ENCODE measurements at places on chromosomes 7 and 10.

- no peak for DNase-seq
Observed at GRCh38 chr7:111951052-111951451, 255.1 kb downstream of the DOCK4 start.

DNA sequence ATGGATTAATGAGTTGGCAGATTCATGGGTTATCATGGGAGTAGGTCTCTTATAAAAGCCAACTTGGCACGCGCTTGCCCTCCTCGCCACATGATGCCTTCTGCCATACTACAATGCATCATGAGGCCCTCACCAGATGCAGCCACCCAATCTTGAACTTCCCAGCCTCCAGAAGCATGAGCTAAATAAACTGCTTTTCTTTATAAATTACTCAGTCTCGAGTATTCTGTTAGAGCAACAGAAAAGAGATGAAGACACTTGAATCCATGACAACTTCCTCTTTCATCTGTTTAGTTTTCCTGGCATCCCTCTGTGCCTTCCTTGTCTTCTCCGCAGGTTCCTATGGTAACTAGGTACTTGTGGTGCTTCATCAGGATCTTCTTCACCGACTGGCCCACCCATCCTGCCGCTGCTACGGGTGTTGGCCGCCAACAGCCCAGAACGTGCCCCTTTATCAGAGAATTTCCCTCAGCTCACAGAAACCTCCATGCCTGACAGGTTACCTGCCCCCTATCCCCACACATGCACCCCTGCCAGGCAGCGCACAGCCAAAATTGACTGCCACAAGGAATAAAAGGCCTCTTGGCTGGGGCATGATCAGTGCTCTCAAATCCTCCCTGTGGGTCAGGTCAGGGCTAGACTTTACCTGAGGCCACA, 28.0 kb upstream of the PPIF start:
- no peak for DNase-seq

DNA sequence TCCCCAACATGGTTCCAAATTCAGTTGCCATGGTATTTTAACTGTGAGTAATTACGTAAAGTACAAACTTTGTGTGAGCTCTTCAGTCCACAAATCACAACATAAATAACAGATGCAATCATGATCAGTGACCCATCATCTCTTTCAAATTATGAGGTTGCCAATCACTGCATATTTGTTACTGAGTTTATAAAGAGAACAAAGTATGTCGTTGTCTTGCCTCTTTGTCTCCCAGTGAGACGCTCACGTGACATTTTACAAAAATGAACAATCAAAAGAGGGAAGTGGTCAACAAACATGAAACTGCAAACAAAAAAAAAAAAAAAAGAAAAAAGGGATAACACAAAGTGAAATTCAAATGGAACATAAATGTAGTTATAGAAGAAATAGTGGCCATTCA, 122.7 kb upstream of the PDSS1 start:
- DNase-seq, result no peak

DNA sequence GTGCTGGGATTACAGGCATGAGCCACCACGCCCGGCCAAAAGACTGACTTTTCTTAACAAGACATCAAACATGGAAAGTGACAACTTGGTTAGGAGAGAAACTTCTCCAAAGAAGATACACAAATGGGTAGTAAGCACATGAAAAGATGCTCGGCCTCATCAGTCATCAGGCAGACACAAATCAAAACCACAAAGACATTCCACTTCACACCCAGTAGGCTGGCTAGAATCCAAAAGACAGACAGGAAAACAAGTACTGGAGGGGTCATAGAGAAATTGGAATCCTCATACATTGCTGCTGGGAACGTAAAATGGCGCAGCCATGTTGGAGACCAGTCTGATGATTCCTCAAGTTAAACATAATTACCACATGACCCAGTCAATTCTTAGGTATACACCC, 16.4 kb downstream of the SEPHS1 start:
- no peak for DNase-seq

DNA sequence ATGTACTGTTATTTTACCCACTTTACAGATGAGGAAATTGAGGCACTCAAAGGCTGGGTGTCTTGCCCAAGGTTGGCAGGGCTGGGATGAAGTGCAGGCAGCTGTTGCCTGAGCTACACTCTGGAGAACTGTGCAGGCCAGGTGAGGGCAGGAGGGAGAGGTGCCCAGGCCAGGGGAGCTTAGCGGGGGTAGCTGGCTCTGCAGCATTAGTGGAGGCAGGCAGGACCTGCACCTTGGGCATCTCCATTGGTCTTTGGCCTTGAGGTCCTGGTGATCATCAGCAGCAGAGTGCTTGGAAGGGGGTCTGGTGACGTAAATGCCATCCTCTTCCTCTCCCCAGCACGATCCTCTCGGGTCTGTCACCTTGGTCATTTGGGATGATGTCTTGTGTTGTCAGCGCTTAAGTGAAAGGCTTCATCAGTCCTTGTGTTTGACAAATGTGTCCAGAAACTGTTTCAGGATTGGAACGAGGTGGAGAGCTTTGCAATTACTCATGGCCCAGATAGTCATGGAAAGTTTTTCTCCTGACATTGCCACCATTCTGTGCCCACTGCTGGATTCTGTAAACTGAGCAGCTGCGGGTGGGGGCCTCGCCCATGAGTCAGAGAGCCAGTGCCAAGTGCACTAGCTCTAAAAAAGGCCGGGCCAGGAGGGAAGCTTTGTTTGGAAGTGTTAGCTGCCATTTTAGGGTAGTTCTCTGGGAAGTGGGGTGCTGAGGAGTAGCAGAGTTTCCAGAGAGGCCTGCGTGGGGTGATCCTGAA, 47.6 kb downstream of the TSPAN15 start:
- DNase-seq, result no peak

- DNase-seq, result no peak
Observed at GRCh38 chr7:48429117-48429516, 257.9 kb downstream of the ABCA13 start.

DNA sequence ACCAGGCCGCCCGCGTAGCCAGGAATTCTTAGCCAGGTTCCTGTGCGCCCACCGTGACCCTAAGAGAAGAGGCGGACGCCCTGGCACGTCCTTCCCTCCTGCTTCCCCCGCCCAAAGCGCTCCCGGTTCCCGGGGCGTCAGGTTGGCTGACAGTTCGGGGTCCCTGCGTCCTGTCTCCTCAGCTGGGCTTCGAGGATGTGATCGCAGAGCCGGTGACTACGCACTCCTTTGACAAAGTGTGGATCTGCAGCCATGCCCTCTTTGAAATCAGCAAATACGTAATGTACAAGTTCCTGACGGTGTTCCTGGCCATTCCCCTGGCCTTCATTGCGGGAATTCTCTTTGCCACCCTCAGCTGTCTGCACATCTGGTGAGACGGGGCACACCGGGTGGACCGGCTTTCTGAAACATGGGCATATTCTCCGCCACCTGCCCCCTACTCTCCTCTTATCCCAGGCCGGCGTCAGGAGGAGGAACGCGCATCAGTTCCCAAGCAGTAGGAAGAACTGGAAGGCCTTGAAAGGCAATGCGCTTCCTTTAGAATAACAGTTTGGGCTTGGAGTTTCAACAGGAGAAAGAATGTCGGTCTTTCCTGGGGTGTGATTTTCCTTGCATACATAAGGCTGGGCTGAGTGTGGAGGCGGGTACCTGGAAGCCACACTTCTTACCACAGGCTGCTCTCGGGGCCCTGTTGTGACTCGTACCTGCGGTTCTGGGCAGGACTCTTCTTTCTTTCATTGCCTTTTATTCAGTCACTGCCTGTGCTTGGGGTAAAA, 728 bp downstream of the CAV2 start:
- no peak for DNase-seq

DNA sequence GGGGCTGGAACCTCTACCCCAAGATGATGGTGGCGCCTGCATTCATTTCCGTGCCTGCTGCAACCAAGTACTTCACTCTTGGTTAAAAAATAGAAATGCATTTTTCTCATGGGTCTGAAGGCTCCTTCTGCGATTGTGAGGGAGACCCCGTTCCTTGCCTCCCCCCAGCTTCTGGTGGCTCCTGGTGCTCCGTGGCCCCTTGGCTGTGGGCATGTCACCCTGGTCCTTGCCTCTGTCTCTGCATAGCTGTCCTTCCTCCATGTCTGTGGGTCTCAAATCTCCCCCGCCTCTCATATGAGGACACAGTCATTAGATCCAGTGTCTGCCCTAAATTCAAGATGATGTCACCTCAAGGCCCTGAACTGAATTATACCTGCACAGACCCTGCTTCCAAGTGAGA, 317.9 kb downstream of the TCERG1L start:
- no peak for DNase-seq

DNA sequence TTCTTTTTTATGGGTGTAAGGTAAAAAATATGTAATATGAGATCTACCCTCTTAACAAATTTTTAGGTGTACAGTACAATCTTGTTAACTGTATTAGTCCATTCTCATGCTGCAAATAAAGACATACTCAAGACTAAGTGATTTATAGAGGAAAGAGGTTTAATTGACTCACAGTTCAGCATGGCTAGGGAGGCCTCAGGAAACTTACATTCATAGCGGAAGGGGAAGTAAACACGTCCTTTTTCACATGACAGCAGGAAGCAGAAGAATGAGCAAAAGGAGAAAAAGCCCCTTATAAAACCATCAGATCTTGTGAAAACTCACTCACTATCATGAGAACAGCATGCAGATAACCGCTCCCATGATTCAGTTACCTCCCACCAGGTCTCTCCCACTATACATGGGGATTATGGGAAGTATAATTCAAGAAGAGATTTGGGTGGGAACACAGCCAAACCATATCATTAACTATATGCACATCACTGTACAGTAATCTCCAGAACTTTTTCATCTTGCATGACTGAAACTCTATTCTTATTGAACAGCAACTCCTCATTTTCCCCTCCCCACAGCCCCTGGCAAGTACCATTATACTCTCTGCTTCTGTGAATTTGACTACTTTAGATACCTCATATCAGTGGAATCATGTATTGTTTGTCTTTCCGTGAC, 127.4 kb downstream of the WNT2 start:
- no peak for DNase-seq

DNA sequence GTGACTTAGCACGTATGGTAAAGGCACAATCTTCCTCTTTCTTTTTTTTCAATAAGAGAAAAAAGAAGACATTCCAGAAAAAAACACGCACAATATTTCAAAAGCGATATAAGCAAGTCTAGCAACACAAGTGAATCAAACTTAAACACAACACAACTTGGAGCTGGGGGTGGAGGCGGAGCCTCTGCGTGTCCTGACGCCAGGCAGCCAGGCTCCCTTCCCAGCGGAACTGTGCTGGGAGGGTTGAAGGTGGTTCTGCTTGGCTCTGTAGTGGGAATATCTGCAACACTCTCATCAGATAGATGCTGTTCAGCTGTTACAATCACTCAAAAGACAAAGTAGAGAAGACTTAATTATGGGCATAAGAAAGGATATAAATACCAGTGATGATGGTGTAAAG, 211.4 kb downstream of the WDR37 start:
- no peak for DNase-seq

DNA sequence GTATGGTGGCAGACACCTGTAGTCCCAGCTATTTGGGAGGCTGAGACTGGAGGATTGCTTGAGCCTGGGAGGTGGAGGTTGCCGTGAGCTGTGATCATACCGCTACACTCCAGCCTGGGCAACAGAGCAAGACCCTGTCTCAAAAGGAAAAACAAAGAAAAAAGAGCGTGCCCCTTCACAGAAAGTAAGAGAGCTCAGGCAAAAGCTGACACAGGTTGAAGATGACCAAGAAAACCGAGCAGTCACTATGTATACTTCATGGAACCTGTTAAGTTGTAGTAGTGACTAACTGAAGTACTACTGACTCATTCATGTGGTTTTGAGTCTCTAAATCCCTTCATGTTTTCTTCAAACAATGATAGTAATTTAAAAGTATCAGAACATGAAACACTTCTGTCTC, 1.2 kb upstream of the PRRT4 start:
- no peak for DNase-seq

DNA sequence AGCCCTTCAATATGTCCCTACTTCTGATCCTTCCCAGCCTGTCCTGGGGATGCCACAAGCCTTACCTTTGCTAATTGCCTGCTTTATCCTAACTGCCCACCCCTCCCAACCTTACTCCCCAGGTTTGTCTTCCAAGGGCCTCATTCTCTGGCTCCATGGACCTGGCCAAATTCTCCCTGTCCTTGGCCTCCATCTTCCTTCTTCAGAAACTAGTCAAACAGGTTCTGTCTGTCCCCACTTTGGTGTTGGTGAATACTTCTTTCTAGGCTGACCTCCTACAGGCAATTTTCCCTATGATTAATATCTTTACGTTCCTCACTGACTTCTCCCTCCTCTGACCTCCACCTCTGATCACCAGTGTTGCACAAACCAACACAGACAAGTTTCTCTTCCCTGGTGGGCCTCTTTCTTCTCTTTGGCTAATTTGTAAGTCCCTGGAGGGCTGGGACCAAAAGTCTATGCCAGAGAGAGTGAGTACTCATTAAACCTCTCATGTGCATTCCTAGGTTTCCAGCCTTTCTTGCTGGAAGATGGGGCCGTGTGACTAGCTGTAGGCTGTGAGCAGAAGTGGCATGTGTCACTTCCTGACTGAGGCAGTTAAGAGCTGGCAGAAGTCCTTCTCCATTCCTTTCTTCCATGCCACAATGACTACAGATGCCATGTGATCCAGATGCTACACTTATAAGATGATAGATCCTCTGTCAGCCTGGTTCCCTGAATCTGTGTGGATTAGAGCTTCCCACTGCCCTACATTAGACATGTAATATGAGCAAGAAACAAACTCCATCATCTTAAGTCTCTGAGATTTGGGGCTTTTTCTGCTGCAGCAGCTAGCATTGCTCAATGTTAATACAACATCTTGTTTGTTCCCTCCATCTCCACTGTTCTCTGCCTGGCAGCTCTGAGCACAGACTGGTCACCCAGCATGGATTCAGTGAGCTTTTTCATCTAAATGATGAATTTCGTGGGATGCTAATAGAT, 382.7 kb downstream of the RPS24 start:
- DNase-seq, result no peak

- no peak for DNase-seq
Observed at GRCh38 chr10:47253651-47254375, 46.2 kb upstream of the GDF10 start.

- no peak for DNase-seq
Observed at GRCh38 chr10:95355301-95355700, 64.5 kb upstream of the PDLIM1 start.

- DNase-seq, result no peak
Observed at GRCh38 chr10:78474743-78475142, 441.1 kb downstream of the RPS24 start.

DNA sequence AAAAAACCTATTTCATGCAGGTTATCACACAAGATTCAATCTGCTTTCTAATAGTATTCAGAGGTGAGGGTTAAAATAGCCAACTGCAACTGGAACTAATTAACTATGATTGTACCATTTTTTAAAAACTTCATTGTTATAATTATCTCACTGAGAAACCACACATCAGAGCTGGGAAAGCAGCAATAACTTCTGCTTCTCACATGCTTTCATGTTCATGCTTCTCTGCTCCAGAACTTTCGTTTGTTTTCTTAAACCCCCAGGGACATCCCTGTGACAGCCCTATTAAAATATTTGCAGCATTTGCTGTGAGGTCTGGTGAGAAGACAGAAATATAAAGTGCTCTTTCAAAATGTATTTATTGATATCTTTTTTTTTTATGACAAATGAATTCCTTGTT, 389.0 kb upstream of the SORCS1 start:
- no peak for DNase-seq

DNA sequence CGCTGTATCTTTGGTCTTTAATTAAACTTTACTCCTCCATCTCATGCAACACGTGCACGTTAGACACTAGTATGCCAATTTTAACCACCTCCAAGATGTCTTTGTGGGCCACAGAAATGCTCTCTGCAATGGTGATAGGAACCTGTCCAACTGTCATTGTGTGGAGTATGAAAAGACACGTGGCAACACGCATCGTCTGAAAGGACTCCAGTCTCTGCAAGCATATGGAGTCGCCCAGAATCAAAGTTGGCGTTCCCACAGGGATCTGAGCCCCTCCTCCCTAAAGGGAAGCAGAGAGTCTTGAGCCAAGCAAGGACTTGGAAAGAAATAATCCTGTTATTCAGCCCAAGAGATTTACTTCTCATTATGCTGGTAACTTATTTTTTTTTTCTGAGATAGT, 301.1 kb downstream of the CALN1 start:
- no peak for DNase-seq

All from CD4-positive, alpha-beta T cell treated with Interleukin-6 at 100 ng/mL for 8 hours (primary cell).